ENCODE measurements at places on chromosomes 3 and 15.

DNA sequence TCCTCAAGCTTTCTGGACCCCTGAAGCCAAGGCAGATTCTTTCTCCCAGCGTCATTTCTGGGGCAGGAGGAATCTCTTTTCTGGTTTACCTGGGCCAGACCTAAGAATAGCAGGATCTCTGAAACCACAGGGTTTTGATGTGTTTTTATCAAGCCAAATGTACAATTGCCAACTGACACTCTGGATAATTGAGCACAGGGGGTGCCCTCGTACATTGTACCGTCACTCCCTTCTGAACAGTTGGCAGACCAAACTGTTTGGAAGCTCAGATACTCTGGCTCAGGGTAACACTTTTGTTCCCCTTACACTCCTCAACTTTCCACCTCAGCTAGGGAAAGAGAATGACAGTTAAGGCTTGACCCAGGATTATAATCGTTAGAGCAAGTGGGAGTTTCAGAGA is 49.9 kb downstream of the ASTE1 start:
- no peak overlapping the region for H3K27ac ChIP-seq
- no peaks in the 10 kb centered on the region for H3K4me1 ChIP-seq
- no peak for DNase-seq
- no peaks in the 10 kb centered on the region for H3K27me3 ChIP-seq
- no peak overlapping the region for H3K4me3 ChIP-seq
- H3K36me3 ChIP-seq: peaks cover 2% of the 10 kb centered on the region

- no peaks in the 10 kb centered on the region for H3K27me3 ChIP-seq
- H3K4me3 ChIP-seq: no peak overlapping the region
- H3K4me1 ChIP-seq: peaks cover 44% of the 10 kb centered on the region
- H3K36me3 ChIP-seq: no peaks in the 10 kb centered on the region
- no peak for DNase-seq
Measured at GRCh38 chr3:152197937-152198336, 70.8 kb upstream of the MBNL1 start.

DNA sequence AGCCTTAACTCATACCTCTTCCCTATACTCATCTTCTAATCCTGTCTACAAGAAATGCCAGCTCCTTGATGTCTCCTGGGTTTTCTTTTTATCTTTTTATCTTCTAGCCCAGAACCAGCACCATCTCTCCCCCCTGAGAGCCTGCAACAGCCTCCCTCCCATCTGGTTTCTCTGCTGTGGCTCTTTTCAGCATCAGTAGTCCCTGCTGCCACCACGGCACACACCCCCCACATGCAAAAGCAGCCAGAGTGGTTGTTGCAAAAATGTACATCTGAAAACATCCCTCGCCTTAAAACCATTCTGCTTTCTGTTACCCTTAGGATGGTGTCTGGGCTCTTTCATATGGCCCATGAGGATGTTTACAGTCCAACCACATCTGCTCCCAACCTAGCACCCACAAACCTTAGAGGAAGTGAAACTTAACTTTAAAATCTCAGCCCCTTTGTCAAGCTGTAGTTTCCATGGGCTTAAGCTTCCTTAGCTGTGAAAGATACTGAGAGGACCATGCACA is 775 bp downstream of the TTC21A start:
- peaks cover 35% of the 10 kb centered on the region for H3K4me1 ChIP-seq
- H3K27ac ChIP-seq: no peak overlapping the region
- H3K36me3 ChIP-seq: no peaks in the 10 kb centered on the region
- H3K4me3 ChIP-seq: peak overlapping the region; percentile 76
- DNase-seq: no peak
- no peaks in the 10 kb centered on the region for H3K27me3 ChIP-seq

- no peaks in the 10 kb centered on the region for H3K36me3 ChIP-seq
- peaks cover 2% of the 10 kb centered on the region for H3K27me3 ChIP-seq
- H3K4me3 ChIP-seq: no peak overlapping the region
- H3K4me1 ChIP-seq: no peaks in the 10 kb centered on the region
Measured at GRCh38 chr15:72599855-72600464, 54.5 kb upstream of the GOLGA6B start.

GRCh38 chr3:145183261-145183660 is 977.7 kb downstream of the PLOD2 start:
- no peak for DNase-seq
- no peaks in the 10 kb centered on the region for H3K27me3 ChIP-seq
- H3K36me3 ChIP-seq: no peaks in the 10 kb centered on the region
- no peak overlapping the region for H3K27ac ChIP-seq

DNA sequence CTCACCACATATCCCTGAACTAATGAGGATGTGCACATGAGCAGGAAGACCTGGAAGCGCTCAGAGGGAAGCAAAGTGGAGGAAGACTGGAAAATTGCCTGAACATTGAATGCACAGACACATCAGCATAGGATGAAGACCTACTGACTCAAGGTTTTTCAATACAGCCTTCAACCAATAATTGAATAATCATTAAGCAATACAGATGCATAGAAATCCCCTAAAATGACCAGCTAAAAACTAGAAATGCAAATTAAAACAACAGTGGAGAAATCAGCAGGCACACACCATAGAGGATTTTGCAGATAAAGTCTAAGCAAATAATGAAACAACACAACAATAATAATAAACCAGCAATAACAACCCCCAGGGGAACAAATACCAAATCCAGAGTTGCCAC is 80.4 kb downstream of the CEP152 start:
- H3K27me3 ChIP-seq: no peaks in the 10 kb centered on the region
- H3K4me3 ChIP-seq: no peak overlapping the region
- no peaks in the 10 kb centered on the region for H3K4me1 ChIP-seq
- peaks cover 47% of the 10 kb centered on the region for H3K36me3 ChIP-seq

DNA sequence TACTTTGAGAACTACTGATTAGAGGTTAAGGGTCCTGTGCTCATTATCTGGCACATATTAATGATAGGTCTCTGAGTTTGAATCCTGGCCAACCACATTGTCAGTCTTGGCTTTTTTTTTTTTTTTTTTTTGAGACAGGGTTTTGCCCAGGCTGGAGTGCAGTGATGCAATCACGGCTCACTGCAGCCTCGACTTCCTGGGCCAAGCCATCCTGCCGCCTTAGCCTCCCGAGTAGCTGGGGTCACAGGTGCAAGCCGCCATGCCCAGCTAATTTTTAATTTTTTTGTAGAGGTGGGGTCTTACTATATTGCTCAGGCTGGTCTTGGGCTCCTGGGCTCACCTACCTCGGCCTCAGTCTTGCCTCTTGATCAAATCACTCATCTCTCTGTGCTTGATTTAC is 547 bp upstream of the PCCB start:
- no peaks in the 10 kb centered on the region for H3K27me3 ChIP-seq
- no peak for DNase-seq
- peaks cover 10% of the 10 kb centered on the region for H3K4me1 ChIP-seq
- H3K36me3 ChIP-seq: no peaks in the 10 kb centered on the region
- peak overlapping the region; percentile 67 for H3K4me3 ChIP-seq

GRCh38 chr3:143092191-143092590 is 27.4 kb upstream of the CHST2 start:
- no peak overlapping the region for H3K27ac ChIP-seq
- no peaks in the 10 kb centered on the region for H3K27me3 ChIP-seq
- H3K4me3 ChIP-seq: no peak overlapping the region
- H3K4me1 ChIP-seq: no peaks in the 10 kb centered on the region
- DNase-seq: no peak

GRCh38 chr15:65987100-65987499 is 117.8 kb downstream of the RAB11A start:
- no peak for DNase-seq
- no peak overlapping the region for H3K27ac ChIP-seq
- peaks cover 37% of the 10 kb centered on the region for H3K27me3 ChIP-seq
- no peaks in the 10 kb centered on the region for H3K36me3 ChIP-seq
- no peak overlapping the region for H3K4me3 ChIP-seq

- H3K27me3 ChIP-seq: no peaks in the 10 kb centered on the region
- H3K4me3 ChIP-seq: no peak overlapping the region
- no peak overlapping the region for H3K27ac ChIP-seq
Measured at GRCh38 chr3:14680716-14681115, 5.8 kb downstream of the C3orf20 start.

- no peak for DNase-seq
- H3K4me1 ChIP-seq: peaks cover 1% of the 10 kb centered on the region
- H3K27ac ChIP-seq: no peak overlapping the region
Measured at GRCh38 chr3:193742628-193743027, 149.6 kb downstream of the OPA1 start.

DNA sequence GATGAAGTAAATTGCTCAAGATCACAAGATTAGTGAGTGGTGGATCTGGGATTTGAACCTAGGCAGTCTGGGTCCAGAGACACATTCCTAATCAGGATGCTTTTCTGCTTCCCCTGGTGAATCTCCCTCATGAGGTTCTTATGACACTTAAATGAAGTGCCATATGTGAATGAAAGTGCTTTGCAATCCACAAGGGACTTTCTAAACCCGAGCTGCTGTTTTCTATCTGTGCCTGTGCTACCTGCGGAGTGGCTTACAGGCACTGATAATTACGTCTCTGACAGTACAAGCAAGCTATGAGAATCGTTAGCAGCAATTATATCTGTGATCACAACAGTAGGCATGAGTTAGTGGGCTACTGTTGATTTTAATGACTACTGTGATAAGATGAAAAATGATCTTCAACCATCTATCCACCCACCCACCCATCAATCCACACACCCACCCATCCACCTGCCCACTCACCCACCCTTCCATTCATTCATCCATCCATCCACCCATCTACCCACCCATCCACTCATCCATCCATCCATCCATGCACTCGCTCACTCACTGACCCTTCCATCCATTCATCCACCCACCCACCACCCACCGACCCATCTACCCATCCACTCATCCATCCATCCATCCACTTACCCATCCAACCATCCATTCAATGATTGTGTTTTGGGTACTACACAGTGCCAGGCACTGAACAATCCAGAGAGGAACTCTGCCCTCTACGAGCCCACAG is 51.8 kb downstream of the ATP2B2 start:
- no peaks in the 10 kb centered on the region for H3K36me3 ChIP-seq
- H3K27me3 ChIP-seq: peaks cover 3% of the 10 kb centered on the region
- DNase-seq: no peak
- no peak overlapping the region for H3K27ac ChIP-seq
- H3K4me1 ChIP-seq: no peaks in the 10 kb centered on the region
- H3K4me3 ChIP-seq: no peak overlapping the region

DNA sequence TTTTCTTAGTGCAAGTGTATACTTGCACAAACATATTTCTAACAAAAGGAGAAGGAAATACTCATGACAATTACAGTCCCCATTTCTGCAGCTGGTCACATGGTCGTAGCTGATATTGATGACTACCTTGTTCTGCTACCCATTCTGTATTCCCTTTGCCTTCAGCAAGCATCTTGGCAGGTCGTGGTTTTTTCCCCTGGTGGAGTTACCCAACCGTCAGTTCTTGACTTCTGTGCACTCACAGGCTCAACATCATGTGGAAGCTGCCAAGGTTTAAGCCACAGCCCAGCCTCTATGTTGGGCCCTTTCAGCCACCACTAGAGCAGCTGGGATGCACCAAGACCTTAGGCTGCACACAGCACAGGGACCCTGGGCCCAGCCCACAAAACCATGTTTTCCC is 56.1 kb downstream of the VGLL3 start:
- no peaks in the 10 kb centered on the region for H3K27me3 ChIP-seq
- H3K36me3 ChIP-seq: no peaks in the 10 kb centered on the region
- no peak for DNase-seq
- no peak overlapping the region for H3K4me3 ChIP-seq
- no peaks in the 10 kb centered on the region for H3K4me1 ChIP-seq
- no peak overlapping the region for H3K27ac ChIP-seq

DNA sequence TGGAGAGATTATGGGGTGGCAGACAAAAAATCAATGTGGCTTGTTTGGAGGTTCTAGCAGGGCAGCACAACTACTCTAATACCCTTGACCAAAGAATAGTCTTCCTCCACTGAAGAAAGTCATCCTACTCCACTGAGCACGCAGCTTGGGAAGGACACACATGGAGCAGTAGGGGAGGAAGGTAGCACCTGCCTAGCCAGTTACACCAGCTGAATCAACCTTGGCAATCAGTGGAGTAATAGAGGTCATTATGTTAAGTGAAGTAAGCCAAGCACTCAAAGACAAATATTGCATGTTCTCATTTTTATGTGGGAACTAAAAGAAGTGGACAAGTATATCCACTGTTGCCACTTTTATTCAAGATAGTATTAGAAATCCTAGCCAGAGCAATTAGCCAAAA is 555.8 kb upstream of the ALCAM start:
- H3K4me1 ChIP-seq: no peaks in the 10 kb centered on the region
- H3K36me3 ChIP-seq: no peaks in the 10 kb centered on the region
- no peak overlapping the region for H3K27ac ChIP-seq
- no peak overlapping the region for H3K4me3 ChIP-seq
- H3K27me3 ChIP-seq: no peaks in the 10 kb centered on the region

- no peaks in the 10 kb centered on the region for H3K36me3 ChIP-seq
- no peaks in the 10 kb centered on the region for H3K27me3 ChIP-seq
- peak overlapping the region; percentile 98 for H3K4me3 ChIP-seq
- peak overlapping the region; percentile 97 for H3K27ac ChIP-seq
- H3K4me1 ChIP-seq: peaks cover 26% of the 10 kb centered on the region
Measured at GRCh38 chr15:58932710-58933280, 684 bp downstream of the SLTM start.

GRCh38 chr3:117404730-117405129 is 695.2 kb downstream of the TUSC7 start:
- H3K4me1 ChIP-seq: peaks cover 8% of the 10 kb centered on the region
- no peaks in the 10 kb centered on the region for H3K36me3 ChIP-seq
- no peaks in the 10 kb centered on the region for H3K27me3 ChIP-seq
- H3K27ac ChIP-seq: no peak overlapping the region
- no peak overlapping the region for H3K4me3 ChIP-seq

DNA sequence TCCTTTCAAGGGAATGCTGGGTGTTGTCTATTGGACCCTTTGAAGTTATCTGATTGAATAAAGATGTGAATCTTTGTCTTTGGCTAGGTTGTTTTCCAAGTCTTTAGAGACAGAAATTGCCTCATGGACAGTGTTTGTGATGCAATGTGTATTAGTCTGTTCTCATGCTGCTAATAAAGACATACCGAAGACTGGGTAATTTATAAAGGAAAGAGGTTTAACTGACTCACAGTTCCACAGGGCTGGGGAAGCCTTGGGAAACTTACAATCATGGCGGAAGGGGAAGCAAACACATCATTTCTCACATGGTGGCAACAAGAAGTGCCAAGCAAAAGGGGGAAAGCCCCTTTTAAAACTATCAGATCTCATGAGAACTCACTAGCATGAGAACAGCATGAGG is 88.8 kb upstream of the PLXND1 start:
- no peaks in the 10 kb centered on the region for H3K27me3 ChIP-seq
- H3K36me3 ChIP-seq: peaks cover 2% of the 10 kb centered on the region
- DNase-seq: no peak
- no peak overlapping the region for H3K4me3 ChIP-seq

DNA sequence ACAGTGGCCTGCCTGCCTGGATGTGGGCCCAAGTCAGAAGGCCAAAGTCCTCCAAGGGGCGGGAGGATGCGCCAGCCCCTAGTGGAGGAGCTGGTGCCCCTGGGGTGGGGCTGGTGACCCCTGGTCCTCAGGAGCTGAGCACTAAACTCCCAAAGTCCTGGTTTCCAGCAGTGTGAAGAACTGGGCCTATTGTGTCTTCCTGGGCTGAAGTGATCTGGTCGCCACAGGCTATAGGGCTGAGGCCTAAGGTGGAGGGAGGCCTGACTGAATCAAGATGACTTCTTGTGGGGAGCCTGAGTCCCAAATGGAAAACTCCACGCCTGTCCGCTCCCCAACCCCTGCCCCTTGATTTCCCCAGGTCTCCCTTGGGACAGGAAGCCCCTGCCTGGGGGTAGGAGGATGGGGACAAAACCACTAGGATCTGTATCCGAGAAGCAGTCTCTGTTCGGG is 753 bp upstream of the FES start:
- H3K4me1 ChIP-seq: peaks cover 39% of the 10 kb centered on the region
- no peak overlapping the region for H3K4me3 ChIP-seq
- H3K27ac ChIP-seq: peak overlapping the region; percentile 89
- peaks cover 5% of the 10 kb centered on the region for H3K36me3 ChIP-seq

GRCh38 chr3:52779837-52780585 is 2.6 kb downstream of the ITIH1 start:
- no peak overlapping the region for H3K27ac ChIP-seq
- H3K4me3 ChIP-seq: no peak overlapping the region
- no peaks in the 10 kb centered on the region for H3K36me3 ChIP-seq
- peaks cover 1% of the 10 kb centered on the region for H3K27me3 ChIP-seq
- no peak for DNase-seq
